ENCODE measurements at places on chromosomes 6 and 20.
A peak's percentile ranks its signal among the peaks of the same experiment; 100 is the strongest.

DNA sequence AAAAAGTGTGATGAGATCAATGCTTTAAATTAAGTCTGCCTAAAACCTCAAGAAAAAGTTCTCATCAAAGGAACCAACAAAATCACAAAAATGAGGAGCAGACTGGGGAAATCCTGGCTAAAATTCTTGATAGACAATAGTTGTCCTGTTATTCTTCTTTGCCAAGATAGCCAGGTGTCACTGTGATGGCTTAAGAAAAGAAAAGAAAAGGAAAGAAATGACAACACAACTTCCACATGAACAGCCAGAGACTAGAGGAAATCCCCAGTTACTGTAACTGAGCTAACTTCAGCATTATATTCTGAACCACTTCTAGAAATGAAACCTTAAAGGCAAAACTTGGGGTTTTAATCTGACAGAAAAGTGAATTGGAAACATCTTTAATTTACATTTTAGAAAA lies 129.6 kb downstream of the CD24 start:
- no peak for DNase-seq

GRCh38 chr6:105326833-105327770 lies 75.8 kb downstream of the PREP start:
- no peak for DNase-seq

GRCh38 chr20:59434960-59435359 lies 134.5 kb downstream of the EDN3 start:
- DNase-seq = no peak

GRCh38 chr6:91081452-91082067 lies 494.7 kb upstream of the MAP3K7 start:
- peak; percentile 69 for DNase-seq

- no peak for DNase-seq
Measured at GRCh38 chr20:57622201-57622570, 2.0 kb upstream of the ZBP1 start.

DNA sequence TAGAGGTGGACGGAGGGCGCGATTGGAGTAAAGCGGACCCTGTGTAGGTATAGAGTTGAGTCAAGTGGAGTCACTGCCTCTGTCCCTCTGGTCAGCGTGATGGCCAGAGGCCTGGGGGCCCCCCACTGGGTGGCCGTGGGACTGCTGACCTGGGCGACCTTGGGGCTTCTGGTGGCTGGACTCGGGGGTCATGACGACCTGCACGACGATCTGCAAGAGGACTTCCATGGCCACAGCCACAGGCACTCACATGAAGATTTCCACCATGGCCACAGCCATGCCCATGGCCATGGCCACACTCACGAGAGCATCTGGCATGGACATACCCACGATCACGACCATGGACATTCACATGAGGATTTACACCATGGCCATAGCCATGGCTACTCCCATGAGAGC lies 479 bp downstream of the SLC39A7 start:
- DNase-seq = no peak

DNA sequence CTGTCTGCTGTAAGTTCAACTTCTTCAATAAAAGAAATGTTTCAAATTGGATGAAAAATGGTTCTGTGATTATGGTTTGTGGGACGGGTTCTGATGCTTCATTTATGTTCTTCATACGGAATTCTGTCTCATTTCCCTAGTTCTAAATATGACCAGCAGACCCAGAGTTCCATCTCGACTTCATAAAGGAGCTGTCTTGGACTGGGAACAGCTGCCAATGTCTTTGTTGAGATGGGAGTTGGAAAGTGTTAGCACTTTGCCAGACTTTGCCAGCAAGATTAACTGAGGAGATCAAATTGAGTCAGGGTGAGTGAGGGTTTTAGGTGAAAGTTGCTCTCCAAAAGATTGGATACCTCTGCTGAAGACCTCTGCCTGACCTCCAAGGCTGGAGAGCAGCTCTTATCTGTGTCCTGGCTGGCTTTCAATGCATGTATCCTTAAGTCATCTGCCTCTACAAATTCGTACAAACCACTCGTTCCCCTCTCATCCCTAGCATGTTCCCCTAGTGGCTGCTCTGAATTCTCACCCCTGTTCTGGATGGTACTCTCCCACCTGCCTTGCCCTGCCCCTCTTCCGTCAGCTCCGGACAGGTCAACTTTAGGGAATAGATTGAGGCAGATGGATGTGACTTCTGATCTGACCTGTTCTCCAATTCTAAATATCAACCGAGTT lies at the start of gene EFCAB8:
Gene EFCAB8 (plus strand): TSS at position 223 of the 672 bp plus-strand sequence. CDS start 4,870 bp downstream, outside the sequence.
- no peak for DNase-seq

DNA sequence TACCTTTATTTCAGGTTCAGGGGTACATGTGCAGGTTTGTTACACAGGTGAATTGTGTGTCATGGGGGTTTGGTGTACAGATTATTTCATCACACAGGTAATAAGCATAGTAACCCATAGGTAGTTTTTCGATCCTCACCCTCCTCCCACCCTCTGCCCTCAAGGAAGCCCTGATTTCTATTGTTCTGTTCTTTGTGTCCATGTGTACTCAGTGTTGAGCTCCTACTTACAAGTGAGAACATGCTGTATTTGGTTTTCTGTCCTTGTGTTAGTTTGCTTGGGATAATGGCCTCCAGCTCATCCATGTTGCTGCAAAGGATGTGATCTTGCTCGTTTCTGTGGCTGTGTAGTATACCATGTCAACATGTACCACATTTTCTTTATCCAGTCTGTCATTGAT lies 66.0 kb downstream of the STK4 start:
- DNase-seq = no peak

- DNase-seq = no peak
Measured at GRCh38 chr20:46937157-46937523, 42.5 kb downstream of the EYA2 start.

- DNase-seq = no peak
Measured at GRCh38 chr20:63597651-63598478, 23.8 kb upstream of the HELZ2 start.

- DNase-seq = no peak
Measured at GRCh38 chr6:16105854-16106253, 23.0 kb upstream of the MYLIP start.

- DNase-seq = no peak
Measured at GRCh38 chr6:111792241-111792640, 81.0 kb downstream of the FYN start.

- DNase-seq = no peak
Measured at GRCh38 chr20:571754-572441, 28.3 kb upstream of the CSNK2A1 start.
